ENCODE measurements at places on chromosomes 2 and 18.

GRCh38 chr2:201517094-201517493 lies 65.6 kb downstream of the STRADB start:
- no peak for DNase-seq

DNA sequence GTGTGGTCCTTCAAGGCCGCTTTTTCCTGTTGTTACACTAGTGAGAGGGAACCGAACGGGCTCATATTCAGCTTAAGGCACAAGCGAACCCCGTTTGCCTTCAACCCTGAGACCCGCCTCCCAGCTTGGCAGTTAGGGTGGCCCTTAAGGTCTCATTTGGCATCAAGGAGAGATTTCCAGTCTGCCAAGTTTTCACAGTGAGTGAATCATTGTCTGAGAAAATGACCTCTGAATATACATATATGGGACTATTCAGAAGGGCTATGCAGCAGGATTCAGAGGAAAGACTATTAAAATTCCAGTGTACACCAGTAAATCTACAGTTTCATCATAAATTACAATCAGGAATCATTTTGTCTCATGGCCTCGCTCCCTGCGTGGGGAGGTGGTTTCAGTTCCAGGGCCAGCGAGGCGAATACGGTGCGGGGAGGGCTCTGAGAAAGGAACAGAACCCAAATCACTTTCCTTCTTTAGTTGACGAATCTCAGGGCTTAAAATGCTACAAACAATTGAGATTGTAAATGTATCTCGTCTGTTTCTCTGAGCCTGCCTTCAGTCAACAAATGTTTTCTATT lies 231.4 kb downstream of the FAM210A start:
- DNase-seq = no peak

- DNase-seq = no peak
Observed at GRCh38 chr2:181235683-181236459, 221.3 kb upstream of the ITGA4 start.

DNA sequence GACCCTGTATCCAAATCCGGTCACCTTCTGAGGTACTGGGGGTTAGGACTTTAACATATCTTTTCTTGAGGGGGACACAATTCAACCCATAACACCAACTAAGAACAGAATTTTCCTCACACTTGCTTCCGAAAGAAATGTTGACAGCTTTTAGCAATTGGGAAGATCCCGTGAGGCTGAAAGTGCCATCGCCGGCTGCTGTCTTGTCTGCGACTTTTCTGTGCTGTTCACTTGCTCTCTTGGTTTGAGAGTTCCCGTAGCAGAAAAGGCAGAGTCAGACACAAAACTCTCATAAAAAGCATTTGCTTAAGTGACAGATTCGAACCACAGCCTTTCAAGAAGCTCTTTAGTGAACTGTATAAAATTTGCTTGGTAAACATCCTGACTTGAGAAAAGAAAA lies 253.4 kb downstream of the ARHGAP15 start:
- DNase-seq = no peak

DNA sequence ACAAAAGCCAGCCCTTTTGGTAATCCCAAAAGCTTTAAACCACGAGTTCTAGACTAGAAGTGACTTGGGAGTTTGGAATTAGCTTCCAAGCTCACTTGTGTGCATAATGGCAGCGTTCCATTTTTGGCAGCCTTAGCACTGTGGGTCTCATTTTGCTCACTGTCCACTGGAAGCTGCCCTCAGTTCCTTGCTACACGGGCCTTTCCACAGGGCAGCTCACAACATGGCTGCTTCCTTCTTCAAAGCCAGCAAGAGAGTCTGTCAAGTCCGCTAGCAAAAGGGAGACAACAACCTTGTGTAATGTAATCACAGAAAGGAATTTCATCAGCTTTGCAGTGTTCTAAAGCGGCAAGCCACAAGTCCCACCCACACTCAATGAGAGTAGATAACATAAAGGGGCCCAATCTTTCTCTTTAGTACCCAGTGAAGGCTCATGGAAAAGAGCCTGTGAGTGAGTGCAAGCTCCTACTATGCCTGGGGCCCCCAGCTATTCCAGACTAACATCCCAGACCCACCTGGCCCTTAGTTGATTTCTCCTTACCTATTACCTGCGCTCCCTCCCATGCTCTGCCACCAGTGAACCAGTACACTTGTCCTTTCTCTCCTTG lies 239.7 kb upstream of the FBXO11 start:
- DNase-seq = no peak
